ENCODE measurements at places on chromosomes 4 and X.

- DNase-seq = no peak
These were observed 83.0 kb upstream of the DCLK2 start for GRCh38 chr4:149995134-149995756.

- peak; percentile 16 for DNase-seq
These were observed 263.8 kb upstream of the RPS6KA3 start for GRCh38 chrX:20530406-20530921.

- no peak for DNase-seq
These were observed 17.8 kb upstream of the HGFAC start for GRCh38 chr4:3423952-3424351.

DNA sequence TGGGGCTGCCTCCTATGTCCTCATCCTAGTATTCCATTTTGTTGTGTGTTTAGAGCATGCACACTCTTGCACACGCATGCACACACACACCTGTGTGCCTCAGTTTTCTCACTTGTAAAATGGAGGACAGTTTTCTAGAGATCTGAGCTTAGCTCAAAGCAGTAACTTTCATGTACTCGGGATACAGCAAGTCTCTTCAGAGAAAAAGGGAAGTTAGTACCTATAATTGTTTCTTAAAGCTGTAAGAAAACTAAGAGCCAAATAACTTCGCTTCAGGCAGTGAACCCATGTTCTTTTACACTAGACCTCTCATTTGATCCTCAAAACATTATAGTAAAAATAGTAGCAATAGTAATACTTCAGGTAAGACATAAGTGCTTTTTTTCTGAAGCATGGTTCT, 49.6 kb downstream of the KIT start:
- no peak for DNase-seq

- DNase-seq = no peak
These were observed 216.6 kb downstream of the PDGFC start for GRCh38 chr4:156754832-156755570.

- DNase-seq = no peak
These were observed 655.6 kb upstream of the PCDH10 start for GRCh38 chr4:132493476-132493875.

DNA sequence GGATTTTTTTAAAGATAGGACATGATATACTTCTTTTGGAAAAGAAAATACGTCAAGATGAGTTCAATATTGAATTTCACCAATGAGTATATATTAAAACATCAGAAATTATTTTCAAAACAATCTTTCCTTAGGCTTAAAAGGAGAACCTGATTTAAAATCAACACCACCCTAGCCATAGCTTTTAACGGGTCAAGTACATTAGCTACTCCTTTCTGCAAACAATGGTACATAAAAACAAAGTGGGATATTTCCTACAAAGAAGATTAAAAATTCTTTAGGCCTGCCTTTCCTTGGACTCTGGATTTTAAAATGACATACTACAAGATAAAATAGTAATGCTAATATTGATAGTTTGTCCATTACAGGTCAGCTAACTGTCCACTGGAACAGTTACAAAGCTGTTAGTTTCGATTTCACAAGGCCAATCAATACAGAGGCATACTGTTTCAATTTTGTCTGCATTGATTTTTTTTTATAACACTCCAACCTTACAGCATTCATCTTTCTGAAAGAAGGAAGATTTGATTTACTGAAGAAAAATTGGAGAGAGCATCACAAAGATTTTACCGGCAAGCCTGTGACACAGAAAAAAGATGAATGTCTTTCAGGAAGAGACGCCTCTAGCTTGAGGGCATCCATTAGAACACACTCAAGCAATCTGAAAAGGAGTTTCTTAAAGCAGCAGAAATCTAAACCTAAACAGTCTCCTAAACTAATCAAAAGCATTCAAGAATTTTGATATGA, 97.2 kb downstream of the MAB21L2 start:
- no peak for DNase-seq

- DNase-seq = no peak
These were observed 45.8 kb downstream of the HDAC8 start for GRCh38 chrX:72526534-72527508.

DNA sequence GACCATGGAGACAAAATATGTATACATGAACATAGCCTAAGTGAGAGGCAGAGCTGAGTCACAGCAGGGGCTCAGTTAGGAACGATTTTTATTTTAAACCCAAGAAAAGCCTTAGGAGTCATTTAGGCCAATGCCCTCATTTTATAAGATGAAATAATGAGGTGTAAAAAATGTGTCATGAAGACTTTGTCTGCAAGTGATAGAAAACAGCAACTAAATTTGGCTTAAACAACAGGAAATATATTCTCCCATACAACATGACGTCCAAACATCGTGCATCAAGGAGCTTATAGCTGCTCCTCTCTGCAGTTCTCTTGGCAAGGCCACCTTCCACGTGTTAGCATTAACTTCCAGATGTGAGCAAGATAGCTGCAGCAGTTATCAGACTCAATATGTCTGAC, 16.8 kb downstream of the SCFD2 start:
- no peak for DNase-seq

- DNase-seq = no peak
These were observed 15.0 kb downstream of the FNIP2 start for GRCh38 chr4:158783785-158784184.

- no peak for DNase-seq
These were observed 171.5 kb downstream of the SMIM20 start for GRCh38 chr4:26085551-26085950.

DNA sequence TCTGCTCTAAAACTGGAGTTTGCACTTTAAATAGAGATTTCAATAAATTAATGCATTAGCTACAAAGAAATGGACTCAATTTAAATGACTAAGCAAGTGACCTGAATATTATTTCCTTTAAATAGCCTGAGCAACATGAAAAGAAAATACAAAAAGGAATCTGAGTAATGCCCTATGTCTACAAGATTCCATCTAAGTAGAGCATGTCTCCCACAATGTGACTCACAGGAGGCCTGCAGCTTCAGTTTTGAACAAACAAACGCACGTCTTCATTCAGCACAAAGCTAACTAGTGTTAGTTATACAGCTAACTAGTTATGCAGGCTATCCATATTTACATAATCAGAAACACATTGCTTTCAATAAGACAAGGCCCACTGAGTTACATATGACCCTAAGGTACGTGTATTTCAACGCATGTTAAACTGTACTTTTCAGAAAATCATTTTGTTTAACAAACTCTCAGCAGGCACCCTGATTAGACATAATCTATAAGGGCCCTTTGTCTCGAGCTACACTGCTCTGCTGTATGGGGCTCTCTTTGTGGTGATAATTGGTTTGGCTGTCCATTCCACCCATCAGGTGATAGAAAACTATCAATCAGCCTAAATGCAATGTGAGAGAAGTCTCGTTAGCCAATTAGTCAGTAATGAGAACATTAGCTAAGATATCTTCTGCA, 116.5 kb downstream of the MAML3 start:
- DNase-seq = no peak

DNA sequence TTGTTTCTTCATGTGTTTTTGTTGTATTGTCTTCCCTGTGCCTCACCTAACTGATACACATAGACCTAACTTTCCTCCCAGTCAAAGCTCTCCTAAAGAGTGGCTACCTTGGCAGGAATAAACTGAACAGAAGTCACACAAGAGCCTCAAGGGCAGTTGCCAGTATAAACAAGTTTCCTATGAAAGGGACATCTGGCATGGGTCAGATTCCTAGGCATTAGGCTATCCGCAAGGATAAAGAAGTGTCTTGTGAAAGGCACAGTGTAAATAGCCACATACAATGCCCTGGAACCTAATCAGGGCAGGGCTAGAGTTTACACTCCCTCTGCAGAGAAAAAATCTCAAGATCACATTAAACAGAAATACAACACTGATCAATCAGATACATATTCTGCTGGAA, 220.8 kb downstream of the SPANXN3 start:
- no peak for DNase-seq

DNA sequence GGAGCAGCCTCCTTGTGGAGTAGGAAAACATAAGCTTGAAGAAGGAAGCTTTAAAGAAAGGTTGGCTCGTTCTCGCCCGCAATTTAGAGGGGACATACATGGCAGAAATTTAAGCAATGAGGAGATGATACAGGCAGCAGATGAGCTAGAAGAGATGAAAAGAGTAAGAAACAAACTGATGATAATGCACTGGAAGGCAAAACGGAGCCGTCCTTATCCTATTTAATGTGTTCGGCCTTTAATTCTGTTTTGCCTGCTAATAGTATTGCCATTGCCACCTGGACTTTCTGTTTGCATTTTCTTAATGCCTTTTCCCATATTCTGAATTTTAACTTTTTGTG, 1.4 kb downstream of the TCEAL1 start:
- DNase-seq = no peak

GRCh38 chr4:85154591-85154990, 188.1 kb upstream of the WDFY3 start:
- no peak for DNase-seq

- DNase-seq = no peak
These were observed 86.2 kb upstream of the PCDH10 start for GRCh38 chr4:133062851-133063250.

GRCh38 chrX:23317799-23318724, 16.6 kb upstream of the PTCHD1 start:
- DNase-seq = no peak

- no peak for DNase-seq
These were observed 29.3 kb downstream of the DYNLT3 start for GRCh38 chrX:37818031-37818430.

GRCh38 chrX:12548746-12549145, 242.5 kb upstream of the PRPS2 start:
- DNase-seq = no peak

- DNase-seq = no peak
These were observed 76.8 kb downstream of the CFAP299 start for GRCh38 chr4:80412322-80412721.

DNA sequence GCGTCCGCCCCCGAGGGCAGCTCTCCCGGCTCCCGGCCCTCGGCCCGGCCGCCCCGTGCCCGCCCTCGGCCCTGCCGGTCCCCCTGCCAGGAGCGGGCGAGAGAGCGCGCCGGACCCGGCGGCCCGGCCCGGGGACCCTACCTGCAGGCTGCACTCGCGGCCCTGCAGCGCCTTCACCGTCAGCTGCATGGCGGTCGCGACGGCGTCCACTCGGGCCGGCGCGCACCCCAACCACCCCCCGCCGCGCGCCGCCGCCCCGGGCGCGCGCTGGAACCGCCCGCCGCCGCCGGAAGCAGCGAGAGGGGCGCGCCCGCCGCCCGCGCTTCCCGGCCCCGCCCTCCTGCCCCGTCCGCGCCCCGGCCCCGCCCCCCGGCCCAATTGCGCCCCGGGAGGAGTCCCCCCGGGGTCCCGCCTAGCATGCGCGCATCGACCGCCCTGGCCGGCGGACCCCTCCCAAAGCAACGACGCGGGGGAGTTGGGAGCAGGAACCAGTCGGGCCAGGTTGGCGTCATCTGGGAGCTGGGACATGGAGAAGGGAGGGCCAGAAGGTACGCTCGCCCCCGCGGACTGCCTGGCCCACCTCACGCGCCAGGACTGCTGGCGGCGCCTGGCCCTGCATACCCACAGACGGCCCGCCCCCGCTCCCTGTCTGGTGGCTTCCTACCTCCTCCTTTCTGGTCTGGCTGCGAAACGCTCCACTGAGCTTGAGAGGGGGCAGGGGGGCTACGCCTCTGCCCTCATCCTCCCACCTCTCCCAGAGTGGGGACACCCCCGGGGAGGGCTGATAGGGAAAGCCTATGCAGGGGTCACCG, at the start of gene UBL4A:
Gene UBL4A (minus strand): TSS at position 220 of the 812 bp plus-strand sequence. CDS start 31 bp downstream, at position 189.
- DNase-seq = no peak

- no peak for DNase-seq
These were observed 274.6 kb downstream of the ANKRD50 start for GRCh38 chr4:124437853-124438495.

- no peak for DNase-seq
These were observed 13.9 kb downstream of the TNIP2 start for GRCh38 chr4:2742081-2742822.

DNA sequence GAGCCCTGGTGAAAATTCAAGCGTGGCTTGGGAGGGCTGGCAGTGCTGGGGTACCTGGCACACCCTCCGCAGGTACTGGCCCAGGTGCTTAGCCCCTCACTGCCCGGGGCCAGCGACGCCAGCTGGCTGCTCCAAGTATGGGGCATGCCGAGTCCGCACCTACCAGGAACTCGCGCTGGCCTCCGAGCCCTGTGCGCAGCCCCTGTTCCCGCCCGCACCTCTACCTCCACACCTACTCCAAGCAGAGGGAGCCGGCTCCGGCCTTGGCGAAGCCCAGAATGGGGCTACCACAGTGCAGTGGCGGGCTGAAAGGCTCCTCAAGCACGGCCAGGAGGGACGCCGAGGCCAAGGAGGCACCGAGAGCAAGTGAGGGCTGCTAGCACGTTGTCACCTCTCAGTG, 14.9 kb upstream of the DHX15 start:
- no peak for DNase-seq

GRCh38 chr4:183471946-183472708, 27.7 kb downstream of the CDKN2AIP start:
- peak; percentile 56 for DNase-seq

GRCh38 chr4:8278009-8278395, 8.4 kb downstream of the HTRA3 start:
- DNase-seq = no peak

GRCh38 chr4:152613841-152614721, 65.7 kb downstream of the TMEM154 start:
- no peak for DNase-seq

GRCh38 chr4:35500812-35501211, 743.5 kb downstream of the ARAP2 start:
- no peak for DNase-seq

DNA sequence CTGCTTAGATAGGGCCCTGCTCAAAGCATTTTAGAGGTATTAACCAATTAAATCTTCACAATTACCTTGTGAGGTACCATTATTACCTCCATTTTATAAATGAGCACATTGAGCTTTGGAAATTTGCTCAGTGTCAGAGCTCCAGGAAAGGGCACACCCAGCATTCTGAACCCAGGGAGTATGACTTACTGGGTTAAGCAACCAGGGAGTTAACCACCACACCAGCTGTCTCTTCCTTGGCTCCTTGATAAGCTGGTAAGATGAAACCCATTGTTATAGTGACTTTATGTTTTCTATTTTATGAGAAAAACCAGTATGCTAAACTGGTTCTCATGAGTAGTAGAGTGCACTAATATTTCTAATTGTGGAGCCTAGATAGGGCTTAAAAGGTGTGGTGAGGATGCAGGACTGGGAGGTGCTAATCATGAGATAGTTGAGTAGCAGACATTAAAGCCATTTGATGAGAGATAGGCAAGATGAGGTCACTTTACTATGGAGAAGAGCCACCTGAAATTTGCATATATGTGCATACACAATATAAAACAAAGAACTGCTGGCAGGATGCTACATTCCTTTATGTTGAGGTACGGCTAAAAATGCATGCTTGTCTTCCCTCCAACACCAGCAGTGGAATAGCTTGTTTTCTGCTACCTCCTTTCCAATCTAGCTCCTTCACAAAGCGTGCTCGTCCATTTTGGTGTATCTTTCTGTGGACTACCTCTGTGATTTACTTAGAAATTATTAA, 556.1 kb downstream of the SPRY1 start:
- DNase-seq = no peak

- no peak for DNase-seq
These were observed 279.9 kb downstream of the PPP3CA start for GRCh38 chr4:101067383-101067782.

DNA sequence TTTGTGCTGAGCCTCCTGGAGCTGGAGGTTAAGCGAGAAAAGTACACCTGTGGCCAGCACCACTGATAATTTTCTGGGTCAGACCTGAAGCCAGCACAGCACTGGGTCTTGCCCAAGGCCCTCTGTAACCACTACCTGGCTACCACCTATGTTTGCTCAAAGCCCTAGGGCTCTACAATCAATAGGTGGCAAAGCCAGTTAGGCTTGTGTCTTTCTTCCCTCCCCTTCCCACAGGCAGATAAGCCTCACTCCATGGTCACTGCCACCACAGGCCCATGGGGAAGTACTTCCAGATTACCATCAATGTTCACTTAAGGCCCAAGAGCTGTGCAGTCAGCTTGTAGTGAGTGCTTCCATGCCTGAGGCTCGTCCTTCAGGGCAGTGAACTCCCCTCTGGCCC, 35.2 kb upstream of the ARMCX4 start:
- DNase-seq = no peak
